NCI-H1436 treated with DMSO at 0.1 percent for 48 hours (cell line): ENCODE measurements at places on chromosomes 1 and 21.

- DNase-seq = no peak
These were observed 61.8 kb downstream of the CD247 start for GRCh38 chr1:167456524-167456923.

GRCh38 chr1:12472798-12473551 lies 145.0 kb downstream of the DHRS3 start:
- DNase-seq = no peak

DNA sequence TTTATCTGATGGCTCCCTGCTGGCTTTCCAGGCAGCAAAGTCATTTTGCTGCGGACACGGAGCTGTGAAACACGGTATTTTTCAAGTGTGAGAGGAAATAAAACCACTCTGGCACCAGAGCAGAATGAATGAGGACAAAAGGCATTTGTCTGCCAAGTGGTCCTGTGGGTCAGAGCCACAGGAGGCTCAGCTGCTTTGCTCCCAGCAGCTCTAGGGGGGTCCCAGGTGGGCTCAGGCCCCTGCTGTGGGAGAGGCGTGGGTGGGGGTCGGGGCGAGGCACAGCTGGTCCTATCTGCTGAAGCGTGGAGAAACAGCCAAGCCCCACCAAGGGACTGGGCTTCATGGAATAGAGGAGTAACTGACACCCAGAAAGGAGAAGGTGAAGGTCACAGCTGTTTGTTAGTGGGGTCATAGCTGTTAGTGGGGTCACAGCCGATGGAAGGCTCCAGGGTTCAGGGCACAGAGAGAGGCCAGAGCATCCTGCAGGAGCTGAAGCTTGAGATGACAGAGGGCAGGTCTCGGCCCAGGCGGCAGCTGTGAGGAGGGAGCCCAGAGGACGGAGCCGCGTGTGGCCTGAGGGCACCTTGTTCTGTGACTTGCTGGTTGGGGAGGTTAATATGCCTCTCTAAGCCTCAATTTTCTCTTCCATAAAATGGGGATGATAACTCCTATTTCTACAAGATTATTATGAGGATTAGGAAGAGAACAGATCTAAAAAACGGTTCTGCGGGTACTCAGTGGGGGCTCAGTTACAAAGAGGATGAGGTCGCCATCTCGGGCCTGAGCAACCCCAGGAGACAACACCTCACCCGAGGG lies 7.1 kb downstream of the KIF17 start:
- DNase-seq = no peak

GRCh38 chr21:27082431-27083010 lies 115.6 kb upstream of the ADAMTS5 start:
- no peak for DNase-seq

DNA sequence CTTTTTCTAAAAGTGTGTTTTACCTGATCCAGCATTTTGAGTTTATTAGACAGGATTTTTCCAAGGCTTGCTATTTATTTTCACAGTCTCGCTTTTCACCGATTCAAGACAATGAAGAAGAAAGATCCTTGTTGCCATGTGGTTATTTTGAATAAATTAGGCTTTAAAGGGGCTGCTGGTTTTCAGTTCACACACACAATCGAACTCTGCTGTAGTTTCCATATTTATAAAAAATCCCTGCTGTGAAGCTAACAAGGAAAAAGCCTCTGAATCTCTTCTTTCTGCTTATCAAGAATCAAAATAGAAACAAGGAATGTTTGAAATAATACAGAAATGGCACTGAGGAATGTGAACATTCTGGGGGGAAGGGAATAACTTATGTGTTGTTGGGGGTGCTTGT lies 102.5 kb upstream of the KAZN start:
- DNase-seq = no peak

GRCh38 chr1:205824180-205824579 lies 11.2 kb upstream of the SLC41A1 start:
- no peak for DNase-seq

- no peak for DNase-seq
These were observed 33.0 kb downstream of the LRRN2 start for GRCh38 chr1:204652497-204652896.

DNA sequence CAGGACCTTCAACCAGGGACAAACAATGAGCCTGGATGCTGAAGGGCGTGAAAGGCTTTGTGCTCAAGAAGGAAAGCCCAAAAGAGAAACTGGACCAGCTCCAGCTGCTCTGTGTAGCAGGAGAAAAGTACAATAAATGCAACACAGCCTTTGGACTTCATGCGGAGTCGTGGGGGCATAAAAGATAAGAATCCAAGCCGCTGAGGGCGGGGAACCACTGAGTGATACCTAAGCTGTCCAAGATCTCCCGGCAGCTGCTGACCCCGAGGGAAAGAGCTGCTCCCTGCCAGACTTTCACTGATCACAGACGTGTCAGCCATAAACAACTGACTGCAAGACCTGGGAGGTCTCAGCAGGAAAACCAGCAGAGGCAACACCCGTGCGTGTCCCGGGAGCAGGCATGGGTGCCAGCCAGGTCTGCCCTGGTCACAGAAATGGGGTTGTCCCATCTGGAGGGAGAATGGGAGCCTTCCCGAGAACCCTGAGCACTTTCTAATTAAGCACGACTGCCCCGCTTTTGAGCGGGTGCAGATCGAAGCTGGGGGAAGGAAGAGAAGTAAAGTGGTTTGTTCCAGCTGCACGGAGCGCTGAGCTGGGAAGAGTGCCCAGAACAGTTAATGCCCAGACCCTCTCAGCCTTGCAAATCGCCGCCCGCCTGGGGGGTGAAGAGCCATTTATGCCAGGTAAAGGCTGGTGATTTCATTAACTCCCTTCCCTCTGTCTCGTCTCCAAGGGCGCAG lies 68.3 kb upstream of the TARDBP start:
- DNase-seq = no peak

GRCh38 chr1:162549001-162549400 lies 12.5 kb upstream of the UAP1 start:
- DNase-seq = no peak

- no peak for DNase-seq
These were observed 74.7 kb upstream of the PALMD start for GRCh38 chr1:99571092-99571734.

DNA sequence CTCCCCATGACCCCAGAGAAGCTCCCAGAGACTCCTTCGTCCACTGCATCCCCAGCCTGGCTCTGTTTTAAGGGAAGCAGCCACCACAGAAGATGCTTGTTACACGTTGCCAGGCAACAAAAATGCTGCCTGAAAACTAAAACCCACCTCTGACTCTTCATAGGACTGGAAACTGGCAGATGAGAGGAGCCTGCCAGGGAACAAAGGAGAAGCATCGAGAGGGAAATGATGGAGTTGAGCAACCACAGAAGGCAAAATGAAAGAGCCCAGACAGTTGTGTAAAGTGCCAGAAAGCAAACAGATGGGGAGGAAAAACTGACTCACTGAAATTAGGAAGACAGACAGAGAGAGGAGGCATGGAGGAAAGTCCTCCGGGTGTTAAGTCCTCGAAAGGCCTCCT lies 118.4 kb downstream of the KCNN3 start:
- no peak for DNase-seq

- no peak for DNase-seq
These were observed 238.2 kb downstream of the NRIP1 start for GRCh38 chr21:14826630-14827029.

- DNase-seq = no peak
These were observed 213.3 kb upstream of the ZRANB2 start for GRCh38 chr1:71294178-71294577.
